Chondrocyte (in vitro differentiated cells): ENCODE measurements at places on chromosomes 6 and 20. TPM values are rescaled to one million over a fixed set of nuclear protein-coding genes. Genes with fewer than 3 reads are reported as not detected.

GRCh38 chr6:150891888-150892485, 26.5 kb downstream of the MTHFD1L start:
- no peak for DNase-seq

DNA sequence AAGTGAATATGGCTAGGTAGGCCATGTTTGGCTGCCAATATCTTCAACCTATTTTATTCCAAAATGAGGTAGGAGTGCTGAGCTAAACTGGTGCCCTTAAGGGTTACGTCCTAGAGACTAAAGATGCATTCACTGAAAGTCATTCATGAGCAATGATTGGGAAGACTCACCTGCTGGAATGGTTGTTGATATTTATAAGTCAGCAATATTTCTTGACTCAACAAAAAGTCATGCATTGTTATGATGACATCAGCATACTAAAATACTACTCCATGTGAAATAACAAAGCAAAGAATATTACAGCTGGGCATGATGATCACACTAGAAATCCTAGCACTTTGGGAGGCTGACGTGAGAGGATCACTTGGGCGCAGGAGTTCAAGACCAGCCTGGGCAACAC, 17.6 kb upstream of the NUP153 start:
- DNase-seq, result no peak

GRCh38 chr6:28371706-28372451, 22.1 kb downstream of the ZKSCAN3 start:
- DNase-seq, result no peak

DNA sequence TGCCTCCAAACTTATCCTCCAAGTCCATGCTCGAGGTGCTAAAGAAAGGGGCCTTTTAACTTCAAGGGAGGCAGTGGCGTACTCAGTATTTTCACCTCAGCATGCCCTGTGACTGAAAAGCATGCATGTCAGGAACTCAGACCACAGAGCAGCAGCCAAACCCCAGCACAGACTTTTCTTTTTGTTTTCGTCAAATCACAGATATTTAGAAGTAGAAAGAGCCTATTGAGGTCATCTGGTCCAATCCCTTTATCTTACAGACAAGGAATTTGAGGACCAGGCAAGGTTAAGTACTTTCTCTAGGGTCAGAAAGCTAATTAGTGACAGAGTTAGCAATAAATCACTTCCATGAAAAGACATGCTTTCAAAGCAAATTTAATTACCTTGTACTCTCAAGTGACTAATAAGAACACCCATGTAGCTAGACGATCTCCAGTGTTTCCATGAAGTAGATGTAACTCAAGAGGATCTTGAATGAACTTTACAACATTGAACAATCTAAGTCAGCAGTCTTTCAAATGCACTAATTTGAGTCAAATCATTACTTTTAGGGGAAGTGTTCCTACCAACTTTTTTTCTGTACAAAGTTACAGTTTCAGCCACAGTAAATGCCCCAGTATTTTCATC, 35.9 kb downstream of the MOXD1 start:
- no peak for DNase-seq

- no peak for DNase-seq
Measured at GRCh38 chr6:111761783-111762312, 111.4 kb downstream of the FYN start.

DNA sequence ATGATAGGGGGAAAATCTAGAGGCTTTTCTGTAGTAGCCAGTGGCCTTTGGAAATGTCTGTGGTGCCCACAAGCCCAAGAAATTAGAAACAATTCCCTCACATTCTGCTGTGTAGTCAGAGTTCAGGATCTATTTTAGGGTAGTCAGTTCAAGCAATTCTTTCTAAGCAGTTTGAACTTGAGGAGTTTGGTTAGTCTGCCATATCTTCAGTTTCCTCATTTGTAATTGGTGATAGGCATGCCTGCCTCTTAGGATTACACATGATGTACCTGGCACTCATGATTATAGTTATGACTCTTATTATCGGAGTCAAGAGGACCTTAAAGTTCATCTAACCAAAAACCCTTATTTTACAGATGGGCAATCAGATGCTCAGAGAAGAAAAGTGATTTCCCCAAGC, 21.2 kb upstream of the MEP1A start:
- no peak for DNase-seq

GRCh38 chr20:32829311-32830005, 9.7 kb downstream of the MAPRE1 start:
- DNase-seq, result no peak

- no peak for DNase-seq
Measured at GRCh38 chr6:147194652-147195411, 9.4 kb upstream of the STXBP5 start.

DNA sequence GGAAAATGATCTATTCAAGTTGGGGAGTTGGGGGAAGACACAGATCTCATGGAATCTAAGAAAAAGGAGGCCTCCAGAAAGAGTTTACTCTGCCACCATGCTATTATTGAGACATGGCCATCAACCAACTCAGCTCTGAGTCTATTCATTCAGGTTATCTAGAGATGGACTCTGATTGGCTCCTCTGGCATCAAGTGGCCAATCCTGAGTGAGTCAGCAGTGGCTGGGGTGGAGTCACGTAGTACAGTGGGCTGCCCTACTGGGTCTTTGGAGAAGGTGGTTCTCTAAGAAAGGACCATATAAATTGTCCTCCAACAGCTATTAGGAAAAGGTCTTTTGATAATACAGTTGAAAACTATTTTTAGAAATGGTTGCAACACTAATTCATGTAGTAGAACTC, 42.1 kb downstream of the LYRM2 start:
- no peak for DNase-seq

DNA sequence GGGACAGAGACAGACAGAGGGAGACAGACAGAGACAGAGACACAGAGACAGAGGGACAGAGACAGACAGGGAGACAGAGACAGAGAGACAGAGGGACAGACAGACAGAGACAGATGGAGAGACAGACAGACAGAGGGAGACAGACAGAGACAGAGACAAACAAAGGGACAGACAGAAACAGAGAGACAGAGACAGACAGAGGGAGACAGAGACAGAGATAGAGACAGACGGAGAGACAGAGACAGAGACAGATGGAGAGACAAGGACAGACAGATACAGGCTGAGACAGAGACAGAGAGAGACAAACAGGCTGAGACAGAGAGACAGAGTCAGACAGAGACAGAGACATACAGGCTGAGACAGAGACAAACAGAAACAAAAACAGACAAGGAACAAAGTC, 39.4 kb upstream of the PHACTR3 start:
- no peak for DNase-seq

DNA sequence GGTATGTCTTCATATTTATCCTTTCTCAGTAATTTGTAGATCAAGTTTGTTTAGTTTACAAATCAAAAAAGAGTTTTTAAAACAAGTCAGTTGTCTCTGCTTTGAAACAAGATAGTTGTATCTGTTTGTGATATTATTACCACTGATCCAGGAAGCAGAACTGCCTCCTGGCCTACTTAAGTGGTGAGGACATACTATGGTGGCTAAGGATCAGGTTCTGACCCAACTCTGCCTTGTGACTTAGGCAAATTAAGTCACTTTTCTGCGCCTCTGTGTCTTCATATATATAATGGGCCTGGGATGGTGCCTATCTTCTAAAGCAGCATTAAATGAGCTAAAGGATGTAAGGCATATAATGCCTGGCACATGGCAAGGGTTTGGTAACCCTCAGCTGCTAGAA, 8.7 kb downstream of the ANKS1A start:
- DNase-seq, result no peak

DNA sequence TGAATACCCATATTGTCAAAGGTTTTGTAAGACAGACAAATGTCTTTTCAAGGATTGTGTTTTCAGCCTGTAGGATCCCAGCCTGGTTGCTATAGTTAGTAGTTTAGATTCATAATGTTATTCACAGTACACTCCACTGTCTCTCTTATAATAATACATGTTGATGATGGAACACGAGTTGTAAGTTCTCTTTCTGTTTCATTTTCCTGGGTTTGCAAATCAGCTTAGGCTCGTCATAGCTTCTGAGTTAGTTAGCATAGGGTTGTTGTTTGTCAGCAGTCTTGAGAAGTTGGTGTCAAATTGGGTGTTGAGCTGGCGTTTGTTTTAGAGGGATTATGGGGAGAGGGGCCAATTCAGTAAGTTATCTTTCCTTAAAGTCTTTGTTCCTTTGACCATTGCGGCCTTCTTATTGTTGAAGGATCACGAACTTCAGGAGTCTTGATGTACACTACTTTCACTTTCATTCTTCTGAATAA, 45.8 kb downstream of the QKI start:
- no peak for DNase-seq

DNA sequence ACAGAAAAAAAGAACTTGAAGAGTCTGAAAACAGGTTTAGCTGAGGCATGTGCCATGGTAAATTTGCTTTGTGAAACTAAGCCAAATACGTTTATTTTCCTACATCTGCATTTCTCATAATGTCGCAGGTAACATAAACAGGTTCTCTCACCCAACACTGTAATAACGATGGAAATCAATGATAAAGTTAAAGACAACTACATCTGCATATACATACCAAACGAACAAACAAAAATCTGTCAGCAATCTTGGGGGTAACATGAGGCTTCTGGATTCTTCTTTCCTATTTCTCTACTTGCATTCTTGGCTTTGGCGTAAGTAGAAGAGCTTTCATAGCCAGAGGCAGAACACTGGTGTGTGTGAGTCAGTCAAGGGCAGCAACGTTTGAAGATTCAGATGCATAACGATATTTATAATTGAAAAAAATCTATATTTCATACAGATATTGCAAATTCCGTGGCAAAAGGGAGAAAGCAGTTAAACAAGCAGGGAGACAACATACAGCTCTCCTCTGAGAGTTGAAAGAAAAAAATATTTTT, 195.1 kb downstream of the EDN1 start:
- no peak for DNase-seq

- no peak for DNase-seq
Measured at GRCh38 chr6:112760831-112761230, 413.7 kb downstream of the RFPL4B start.

GRCh38 chr20:19026121-19026878, 186.1 kb upstream of the SLC24A3 start:
- DNase-seq, result no peak

DNA sequence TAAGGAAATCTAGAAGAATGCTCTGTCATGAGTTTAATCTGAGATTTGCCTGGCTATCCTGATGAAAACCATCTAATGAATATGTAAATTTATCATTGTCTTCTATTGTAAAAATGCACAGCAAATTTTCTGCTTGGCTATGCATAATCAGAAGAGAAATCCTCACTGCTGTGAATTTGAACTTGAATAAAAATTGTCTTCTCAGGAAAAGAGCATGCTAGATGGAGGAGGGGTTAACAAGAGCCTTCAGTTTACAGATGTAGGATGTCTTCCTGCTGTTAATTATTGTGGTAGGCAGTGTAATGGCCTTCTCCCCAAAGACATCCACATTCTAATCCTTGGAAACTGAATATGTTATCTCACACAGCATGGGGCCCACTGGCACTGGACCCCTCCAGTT, 45.8 kb downstream of the ANKEF1 start:
- no peak for DNase-seq

GRCh38 chr6:136614994-136615393, 64.8 kb upstream of the MAP7 start:
- no peak for DNase-seq

DNA sequence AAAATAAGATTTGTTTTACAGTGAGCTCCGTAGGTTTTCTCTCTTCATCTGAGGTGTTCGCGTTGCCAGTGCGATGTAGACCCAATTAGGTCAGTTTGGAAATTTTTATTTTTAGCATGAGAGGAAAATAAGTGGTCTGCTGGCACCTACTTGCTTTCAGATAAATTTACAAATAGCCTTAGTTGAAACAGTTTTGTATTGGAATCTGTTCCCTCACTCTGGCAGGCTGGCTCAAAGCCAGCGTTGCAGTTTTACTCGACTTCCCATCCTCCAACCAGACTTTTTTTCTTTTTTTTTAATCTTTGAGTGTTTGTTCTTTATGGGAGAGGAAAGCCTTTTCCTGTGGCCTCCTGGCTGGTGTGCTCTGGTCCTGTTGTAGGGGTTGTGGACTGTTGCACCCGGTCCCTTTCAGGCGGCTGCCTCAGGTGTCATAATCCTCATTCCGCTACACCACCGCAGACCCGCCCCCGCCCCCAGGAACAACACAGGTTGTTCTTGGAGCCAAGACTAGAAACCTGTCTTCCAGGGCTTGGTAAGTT, 46.7 kb downstream of the TIAM2 start:
- no peak for DNase-seq

DNA sequence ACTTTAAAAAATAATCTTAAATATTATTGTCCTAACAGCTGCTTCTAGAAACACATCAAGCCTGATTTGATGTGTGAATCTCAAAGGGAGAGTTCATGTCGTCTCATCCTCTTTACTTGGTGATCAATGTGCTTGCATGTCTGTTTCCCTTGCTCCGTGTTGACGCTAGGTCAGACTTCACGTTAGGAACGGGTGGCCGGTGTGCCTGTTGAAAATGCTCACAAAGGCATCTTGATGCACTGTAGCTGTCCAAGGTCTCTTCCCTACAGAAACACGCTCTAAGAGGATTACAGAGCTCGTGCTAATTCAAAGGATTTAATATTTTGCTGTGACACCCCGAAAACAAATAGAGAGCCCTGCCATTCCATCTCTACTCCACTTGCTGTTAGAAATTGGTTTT, 84.6 kb downstream of the ID4 start:
- DNase-seq, result no peak

DNA sequence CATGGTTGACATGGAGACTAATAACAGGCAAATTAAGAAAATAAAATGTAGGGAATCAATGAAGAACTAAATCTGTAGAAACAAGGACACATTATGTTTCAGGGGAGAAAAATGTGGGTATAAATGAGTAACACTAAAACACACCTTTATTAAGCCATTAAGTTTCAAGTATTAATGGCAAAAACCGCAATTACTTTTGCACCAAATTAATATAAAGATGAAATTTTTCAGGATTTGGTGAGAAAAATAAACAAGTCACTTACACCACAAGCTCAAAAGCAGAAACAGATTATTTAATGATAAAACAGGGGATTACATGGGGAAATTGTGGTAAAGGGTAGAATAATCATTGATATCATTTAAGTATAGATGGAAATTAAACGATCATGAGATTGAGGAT, 793.8 kb upstream of the FLRT3 start:
- no peak for DNase-seq

The CD24 gene
- 1.3 to 2.8 TPM (median 1.8 TPM) in 3 replicates for total RNA-seq

The TNFAIP3 gene
- 6.4 to 11.0 TPM (median 7.2 TPM) in 3 replicates for total RNA-seq

The TNXB gene
- total RNA-seq, result 1.9 to 2.9 TPM (median 2.3 TPM) in 3 replicates

The DCBLD1 gene
- 32.2 to 39.3 TPM (median 33.3 TPM) in 3 replicates for total RNA-seq

The MATN4 gene
- 0.10 to 0.26 TPM in 2 of 3 replicates, not detected in the other for total RNA-seq

The ZNF391 gene
- total RNA-seq, result 4.1 to 5.0 TPM (median 4.5 TPM) in 3 replicates

The EMILIN3 gene
- 0.46 to 1.2 TPM (median 0.47 TPM) in 3 replicates for total RNA-seq

The PGBD1 gene
- total RNA-seq, result 7.6 to 9.9 TPM (median 8.5 TPM) in 3 replicates

The NOX3 gene
- total RNA-seq, result not detected in 3 replicates

The TAB2 gene
- total RNA-seq, result 49.3 to 54.9 TPM (median 54.1 TPM) in 3 replicates

The CCN5 gene
- total RNA-seq, result 1.6 to 1.7 TPM (median 1.7 TPM) in 3 replicates

The KIF25 gene
- total RNA-seq, result not detected in 3 replicates

The TENT5A gene
- total RNA-seq, result 25.8 to 57.9 TPM (median 27.9 TPM) in 3 replicates

The NUS1 gene
- total RNA-seq, result 28.4 to 31.6 TPM (median 30.6 TPM) in 3 replicates

The BPIFB1 gene
- total RNA-seq, result not detected in 3 replicates

The PHACTR1 gene
- total RNA-seq, result 2.1 to 3.7 TPM (median 2.5 TPM) in 3 replicates

The VIP gene
- total RNA-seq, result not detected in 3 replicates

The ADGB gene
- not detected in 3 replicates for total RNA-seq

The MYB gene
- 0.13 to 0.51 TPM (median 0.20 TPM) in 3 replicates for total RNA-seq

The KCNQ2 gene
- total RNA-seq, result not detected in 3 replicates

The MCM8 gene
- 4.2 to 9.2 TPM (median 5.0 TPM) in 3 replicates for total RNA-seq

The NKAIN2 gene
- total RNA-seq, result 3.4 to 37.9 TPM (median 4.0 TPM) in 3 replicates

The RARS2 gene
- total RNA-seq, result 43.8 to 50.7 TPM (median 44.7 TPM) in 3 replicates

The OR12D3 gene
- total RNA-seq, result not detected in 3 replicates
